GM12864 (cell line): ENCODE measurements at places on chromosomes 11 and 22.

DNA sequence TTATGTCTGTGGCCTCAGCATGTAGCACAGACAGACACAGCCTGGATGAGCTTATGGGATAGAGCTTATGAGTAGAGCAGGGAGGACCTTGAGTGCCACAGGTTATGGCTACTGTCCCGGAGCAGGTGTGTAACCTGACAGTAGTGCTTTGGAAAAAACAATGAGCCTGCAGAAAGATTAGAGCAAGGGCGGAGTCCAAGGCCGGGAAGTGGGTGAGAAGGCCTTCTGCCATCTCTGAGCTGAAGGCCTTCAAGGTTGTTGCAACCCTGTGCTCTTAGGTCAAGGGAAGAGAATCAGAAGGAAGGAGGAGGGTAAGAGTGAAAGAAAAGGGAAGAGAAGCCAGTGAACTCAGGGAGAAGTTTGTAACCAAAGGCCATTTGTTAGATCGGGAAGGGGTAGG is 3.9 kb upstream of the TAGLN start:
- no peak for DNase-seq

DNA sequence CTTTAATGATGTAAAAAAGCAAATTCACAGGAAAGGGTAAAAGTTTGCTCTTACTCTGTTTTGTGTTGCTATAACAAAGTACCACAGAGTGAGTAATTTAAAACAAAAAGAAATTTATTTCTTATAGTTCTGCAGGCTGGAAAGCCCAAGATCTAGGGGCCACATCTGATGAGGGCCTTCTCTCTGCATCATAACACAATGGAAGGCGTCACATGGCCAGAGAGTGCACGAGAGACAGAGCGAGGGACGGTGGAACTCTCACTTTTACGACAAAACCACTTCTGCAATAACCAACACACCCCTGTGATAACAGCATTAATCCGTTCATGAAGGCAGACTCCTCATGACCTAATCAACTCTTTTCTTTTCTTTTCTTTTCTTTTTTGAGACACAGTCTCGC is 31.1 kb downstream of the CD6 start:
- no peak for DNase-seq

DNA sequence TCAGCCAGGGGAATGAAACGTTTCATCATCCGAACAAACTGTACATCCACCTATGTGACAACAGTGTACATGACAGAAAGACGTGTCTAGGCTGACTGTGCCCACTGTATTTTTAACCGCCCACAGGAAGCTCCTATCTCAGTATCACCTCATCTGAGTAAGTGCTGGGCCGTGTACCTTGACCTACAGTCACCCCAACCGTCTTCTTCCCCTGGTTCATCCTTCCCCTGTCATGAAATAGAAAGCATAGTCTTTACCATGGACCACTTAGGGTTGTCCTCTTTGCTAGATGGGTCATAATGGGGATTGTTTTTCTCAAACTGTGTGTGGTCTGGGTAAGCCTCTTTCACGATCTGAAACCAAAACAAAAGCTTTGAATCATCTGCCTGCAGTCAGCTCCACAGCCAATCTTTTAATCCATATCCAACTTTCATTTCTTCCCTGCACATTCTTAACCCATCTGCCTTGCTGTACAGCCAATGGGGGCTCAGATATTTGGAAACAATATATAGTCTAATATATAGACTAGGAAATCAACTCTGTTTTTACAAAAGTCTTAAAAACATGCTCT is 4.2 kb downstream of the THYN1 start:
- no peak for DNase-seq

DNA sequence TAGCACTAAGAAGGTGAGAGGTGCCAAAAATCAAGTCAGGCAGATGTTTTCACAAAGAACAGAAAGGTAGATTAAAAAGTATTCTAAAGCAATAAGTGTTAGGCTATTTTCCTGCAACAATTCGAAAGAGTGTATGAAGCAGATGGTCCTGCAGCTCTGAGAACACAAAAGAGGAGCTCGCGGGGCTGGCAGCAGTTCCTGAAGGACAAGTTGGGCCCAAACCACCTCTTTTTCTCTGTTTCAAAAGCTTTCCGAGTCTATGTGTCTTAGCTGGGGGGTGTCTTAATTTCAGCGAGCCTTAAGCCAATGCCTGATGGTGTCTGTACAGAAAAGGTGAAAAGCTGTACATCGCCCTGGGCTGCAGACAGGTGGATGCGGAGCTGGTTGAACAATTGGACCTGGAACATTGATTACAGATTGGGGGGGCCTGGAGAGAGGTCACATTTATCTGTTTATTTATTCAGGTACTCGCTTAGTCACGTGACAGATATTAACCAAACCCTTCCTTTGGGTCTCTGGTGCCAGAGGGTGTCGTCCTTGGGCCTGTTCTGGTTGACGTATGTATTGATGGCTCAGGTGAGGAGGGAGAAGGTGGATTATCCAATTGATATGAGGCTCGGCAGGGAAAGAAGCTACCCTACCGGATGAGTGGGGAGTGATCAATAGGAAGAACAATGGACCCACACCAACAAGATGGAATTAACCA is 24.7 kb downstream of the GRIK4 start:
- DNase-seq: no peak
